ENCODE measurements at places on chromosomes 6 and 20.

GRCh38 chr6:51153109-51153508 lies 334.4 kb downstream of the TFAP2B start:
- DNase-seq: no peak

GRCh38 chr6:80477591-80477990 lies 371.1 kb downstream of the BCKDHB start:
- no peak for DNase-seq

DNA sequence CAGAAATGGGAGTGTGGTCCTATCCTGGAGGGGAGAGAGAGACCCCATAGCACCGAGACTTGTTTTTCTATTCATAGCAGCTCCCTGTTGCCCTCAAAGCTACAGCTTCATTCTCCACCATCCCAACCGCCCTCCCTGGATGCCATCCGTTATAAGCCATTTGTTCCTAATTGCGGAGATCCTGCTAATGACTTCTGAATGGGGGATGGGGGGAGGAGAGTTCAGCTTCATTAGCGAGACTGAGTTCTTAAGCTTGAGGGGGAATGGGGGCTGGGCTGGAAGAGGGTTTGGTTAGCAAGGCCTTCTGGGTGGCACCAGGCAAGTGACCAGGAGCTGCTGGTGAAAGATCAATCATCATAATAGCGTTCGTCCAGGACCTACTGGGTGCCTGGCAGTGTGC lies 27.1 kb downstream of the FOXP4 start:
- no peak for DNase-seq

GRCh38 chr6:11637266-11637665 lies 99.7 kb downstream of the TMEM170B start:
- no peak for DNase-seq

DNA sequence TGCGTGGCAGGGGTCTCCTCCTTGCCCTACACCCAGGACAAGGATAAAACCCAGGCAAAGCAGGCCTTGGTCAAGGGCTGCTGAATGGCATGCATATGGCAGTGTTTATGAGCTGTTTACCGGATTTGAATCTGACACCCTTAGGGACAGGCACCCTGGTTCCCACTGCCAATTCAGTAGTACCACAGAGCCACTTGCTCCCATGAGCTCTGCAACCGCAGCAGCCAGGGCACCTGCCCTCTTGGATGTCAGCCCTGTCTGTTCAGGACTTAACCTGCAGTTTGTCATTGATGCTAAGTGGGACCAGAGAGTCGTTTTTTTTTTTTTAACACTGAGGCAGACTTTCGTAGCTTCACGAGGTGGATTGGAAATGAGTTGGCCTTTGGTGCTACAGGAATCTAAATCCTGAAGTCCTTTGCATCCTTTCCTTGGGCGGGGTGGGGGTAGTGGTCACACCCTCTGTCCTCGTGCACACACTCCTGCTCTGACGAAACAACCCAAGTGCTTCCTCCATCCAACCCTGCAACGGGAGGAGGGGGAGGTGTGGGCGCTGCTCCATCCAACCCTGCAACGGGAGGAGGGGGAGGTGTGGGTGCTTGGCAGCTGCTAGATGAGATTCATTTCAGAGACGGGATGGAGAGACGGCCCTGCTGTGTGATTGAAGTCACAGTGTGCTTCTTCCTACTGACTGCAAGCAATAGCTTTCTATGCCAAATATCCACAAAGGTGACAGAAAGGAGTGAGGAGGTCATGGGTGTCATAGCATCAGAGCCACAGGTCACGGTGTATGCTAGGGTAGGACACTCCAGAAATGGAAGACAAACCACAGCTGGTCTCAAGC lies 166.5 kb downstream of the SMOC2 start:
- peak; percentile 63 for DNase-seq

GRCh38 chr6:151351731-151352130 lies 39.6 kb downstream of the ZBTB2 start:
- DNase-seq: no peak

DNA sequence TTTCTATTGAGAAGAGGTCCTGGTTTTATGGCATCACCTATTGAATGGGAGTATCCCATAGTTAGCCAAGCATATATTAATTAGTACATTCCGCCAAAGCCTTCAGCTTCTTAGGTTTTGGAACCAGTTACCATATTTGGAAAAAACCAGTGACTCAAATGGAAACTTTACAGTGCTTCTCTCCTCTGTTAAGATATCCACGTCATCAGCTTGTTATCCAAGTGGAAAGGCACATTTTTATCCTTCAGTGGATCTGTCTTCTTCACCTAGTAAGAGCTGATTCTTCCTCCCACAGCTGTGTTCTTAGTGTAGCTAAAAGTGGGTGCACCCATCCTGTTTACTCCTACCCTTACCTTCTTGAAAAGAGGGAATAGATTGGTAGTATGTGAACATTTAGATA lies 34.5 kb downstream of the TPD52L1 start:
- DNase-seq: no peak

- no peak for DNase-seq
These were observed 93.6 kb downstream of the RIMS1 start for GRCh38 chr6:71979911-71980310.

GRCh38 chr20:62481425-62482145 lies 5.8 kb upstream of the GATA5 start:
- DNase-seq: no peak

DNA sequence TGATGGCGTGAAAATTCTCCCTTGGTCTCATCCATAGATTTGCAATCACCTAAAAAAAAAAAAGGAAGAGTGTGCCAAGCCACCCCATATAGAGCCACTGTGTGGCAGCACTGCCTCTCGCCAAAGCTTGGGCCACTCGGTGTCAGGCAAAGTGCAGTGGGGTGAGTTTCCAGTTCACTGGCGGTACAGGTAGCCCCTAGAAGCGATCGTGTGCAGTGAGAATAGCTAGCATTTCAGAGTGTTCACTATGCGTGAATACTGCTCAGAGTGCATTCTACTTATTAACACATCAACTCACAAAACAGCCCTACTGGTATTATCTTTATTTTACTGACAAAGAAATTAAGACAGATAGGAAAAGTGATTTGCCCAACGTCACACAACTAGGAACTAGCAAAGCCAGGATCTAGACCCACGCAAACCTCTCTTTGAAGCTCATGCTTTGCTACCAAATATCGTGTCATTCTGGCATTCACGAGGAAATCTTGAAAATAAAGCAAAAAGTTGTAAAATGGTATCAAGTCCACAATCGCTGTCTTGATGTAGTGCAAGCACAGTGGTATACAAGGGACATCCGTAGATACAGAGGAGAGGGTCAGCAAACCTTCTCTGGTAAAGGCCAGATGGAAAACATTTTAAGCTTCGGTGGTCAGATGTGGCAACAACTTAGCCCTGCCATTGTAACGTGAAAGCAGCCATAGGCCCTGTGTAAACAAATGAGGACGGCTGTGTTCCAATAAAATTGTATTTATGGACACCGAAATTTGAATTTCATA lies 10.4 kb upstream of the GCNT2 start:
- peak; percentile 8 for DNase-seq

DNA sequence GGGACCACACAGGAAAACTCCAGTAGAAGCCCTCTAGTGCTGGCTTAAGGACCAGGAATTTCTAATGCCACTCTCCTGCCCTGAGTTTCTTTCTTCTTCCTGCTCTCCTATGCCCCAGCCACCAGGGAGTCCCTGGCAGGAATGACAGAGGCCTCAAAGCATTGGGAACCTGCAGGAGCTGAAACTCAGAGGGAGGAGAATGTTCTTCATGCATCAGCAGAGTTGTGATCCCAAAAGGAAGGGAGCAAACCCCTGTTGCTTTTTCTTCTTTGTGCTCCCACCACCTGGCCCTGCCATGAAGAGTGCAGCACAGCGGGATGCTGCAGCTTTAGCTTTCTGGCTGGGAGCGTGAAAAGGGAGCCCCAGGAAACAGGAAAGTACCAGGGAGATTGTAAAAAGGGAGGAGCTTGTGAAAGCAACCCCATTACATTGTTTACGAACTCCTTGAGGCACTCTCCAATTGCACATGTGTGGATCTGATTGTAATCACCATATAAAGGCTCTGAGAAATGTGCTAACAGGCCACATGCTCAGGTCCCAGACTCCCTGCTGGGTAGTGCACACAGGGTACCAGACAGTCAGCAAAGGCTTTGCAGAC lies 34.7 kb upstream of the FKBP1A start:
- peak; percentile 47 for DNase-seq

DNA sequence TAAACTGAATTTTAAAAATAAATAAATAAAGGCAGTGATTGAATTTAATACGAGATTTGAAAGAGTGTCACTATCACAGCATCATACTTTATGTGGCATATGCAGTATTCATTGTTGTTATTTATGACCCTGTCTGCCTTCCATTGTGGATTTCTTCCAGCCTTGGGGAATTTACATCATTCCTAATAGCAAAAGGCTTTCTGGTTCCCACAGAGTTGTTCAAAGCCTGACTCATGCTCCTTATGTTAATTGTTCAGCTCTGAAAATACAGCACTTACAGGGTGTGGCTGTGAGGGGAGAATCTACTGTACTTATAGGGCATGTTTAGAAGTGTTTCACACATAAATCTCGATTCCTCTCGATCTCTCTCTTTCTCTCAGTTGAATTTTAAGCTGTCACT lies 54.4 kb downstream of the JAG1 start:
- no peak for DNase-seq

DNA sequence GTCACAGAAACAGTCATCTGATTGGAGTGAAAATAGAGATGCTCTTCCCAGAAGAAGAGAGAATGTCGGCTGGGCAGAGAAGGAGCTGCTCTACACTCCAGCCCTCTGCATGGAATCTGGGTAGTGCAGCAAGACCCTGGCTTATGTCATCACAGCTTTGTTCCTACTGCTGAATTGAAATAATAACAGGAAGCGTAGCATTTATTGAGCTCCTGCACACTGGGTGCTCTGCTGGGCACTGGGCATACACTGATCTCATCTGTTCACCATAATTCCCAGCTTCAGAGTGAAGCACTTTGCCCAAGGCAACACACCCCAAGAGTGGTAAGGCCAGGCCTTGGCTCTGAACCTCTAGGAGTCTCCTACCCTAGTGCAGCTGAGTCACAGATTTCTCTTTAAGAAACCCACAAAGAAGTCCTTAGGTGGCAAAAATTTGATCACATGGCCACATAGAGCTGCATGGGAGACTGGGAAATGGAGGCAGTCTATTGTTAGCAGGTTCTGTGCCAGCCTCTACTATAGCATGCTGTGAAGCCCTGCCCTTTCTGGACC lies 3.9 kb upstream of the SDCBP2 start:
- DNase-seq: no peak

GRCh38 chr6:94272327-94272726 lies 853.0 kb upstream of the EPHA7 start:
- DNase-seq: no peak

DNA sequence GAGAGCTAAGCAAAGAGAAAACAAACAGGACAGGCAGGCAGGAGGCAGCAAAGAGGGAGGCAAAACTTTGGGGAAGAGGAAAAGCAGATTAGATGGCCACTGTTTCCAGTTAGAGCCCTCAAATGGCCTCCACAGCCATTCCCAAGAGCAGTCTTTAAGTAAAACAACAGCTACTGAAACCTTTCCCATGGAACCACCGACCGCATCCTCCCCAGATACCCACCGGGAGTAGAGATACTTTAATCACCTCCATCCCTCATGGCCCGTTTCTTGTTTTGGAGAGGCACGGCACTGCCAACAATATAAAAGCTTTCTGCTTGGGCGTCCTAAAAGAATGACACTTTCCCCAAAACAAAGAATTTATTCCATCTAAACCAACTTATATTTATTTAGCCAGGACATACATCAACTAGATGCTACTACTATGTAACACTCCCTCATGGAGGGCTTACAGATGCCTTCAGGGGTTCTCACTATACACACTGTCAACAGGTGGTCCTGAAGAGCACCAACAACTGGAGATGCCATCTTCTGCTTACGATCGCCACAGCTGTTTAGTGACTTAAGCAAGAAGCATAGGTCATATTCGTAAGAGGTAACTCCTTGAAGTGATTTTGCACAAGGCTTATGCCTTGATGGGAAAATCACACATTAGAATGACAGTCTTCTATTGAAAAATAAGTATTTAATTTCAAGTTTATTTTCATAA lies 43.4 kb downstream of the CNKSR3 start:
- no peak for DNase-seq

DNA sequence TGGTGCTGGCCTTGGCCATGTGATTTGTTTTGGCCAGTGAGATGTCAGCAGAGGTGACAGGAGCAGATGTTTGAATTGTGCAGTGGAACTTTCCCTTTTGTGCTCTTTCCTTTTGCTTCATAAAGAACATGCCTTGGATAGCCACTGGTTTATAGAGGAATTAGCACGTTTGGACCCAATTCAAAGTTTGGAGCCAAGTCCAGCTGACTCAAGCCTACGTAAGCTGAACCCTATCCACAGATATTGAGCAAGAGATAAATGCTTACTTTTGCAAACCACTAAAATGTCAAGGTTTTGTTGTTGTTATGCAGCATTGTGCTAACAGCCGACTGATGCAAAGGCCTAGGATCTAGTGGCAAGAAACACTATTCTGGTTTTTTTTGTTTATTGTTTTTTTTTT lies 230.9 kb upstream of the CITED2 start:
- no peak for DNase-seq

- DNase-seq: no peak
These were observed 77.5 kb upstream of the MARCKS start for GRCh38 chr6:113779656-113780055.

DNA sequence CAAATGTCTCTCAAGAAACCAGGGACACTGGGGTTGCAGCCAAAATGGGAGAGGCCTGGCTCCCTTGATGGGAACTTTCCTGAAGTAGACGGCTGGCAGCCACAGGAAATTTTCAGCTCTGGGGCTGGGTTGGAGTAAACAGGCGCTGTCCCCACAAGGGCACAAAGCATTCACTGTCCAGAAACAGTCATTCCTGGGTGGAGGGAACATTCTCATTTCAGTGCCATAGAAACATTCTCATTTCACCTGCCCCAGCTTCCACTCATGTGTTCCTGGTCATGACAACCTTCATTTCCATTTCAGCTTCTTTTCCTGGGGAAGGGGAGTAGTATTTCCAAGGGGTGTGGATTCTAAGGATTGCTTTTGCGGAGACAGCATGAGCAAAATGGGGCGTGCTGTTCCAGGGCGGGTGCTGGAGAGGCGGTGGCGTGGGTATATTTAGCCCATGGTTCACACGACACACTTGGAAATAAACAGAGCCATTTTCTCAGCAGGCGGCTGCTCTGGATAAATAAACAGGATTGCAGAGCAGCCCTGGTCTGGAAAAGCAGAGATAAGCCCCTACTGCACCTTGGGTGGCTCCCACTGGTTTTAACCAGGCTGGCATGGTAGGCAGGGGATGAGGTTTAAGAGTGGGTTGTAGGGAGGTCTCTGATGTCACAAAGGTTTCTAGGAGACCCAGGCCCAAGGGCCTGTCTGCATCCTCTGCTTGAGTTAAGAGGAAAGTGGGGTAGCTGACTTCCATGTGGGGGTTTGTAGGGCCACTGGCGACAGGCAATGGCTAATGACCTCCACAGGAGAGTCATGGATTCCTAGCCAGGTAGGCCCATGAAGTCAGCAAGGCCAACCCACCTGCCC lies 32.9 kb downstream of the COX4I2 start:
- no peak for DNase-seq

DNA sequence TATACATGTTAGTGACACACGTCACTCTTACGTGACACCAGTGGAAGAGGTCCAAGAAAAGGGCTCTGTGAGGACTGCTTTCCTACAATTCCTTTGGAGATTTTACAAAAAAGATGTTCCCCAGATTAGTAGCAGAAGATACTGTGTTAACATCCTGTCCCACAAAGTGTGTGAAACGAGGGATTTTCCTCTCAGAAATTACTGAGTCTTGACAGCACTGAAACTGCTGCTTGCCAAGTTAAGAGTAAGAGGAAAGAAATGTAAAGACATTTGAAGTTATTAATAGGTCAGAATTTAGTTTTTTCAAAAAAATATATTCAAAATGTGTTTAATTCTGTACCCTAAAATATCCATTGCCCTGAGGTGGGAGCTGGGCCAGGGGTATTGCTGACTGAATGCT lies 58.8 kb upstream of the MAP7 start:
- no peak for DNase-seq
